ENCODE measurements at places on chromosomes 16 and 17. TPM values are rescaled to one million over a fixed set of nuclear protein-coding genes. Genes with fewer than 3 reads are reported as not detected.

GRCh38 chr17:17204041-17204591, 2.0 kb downstream of the PLD6 start:
- no peak overlapping the region for H3K27ac ChIP-seq
- DNase-seq = no peak
- H3K36me3 ChIP-seq = no peaks in the 10 kb centered on the region
- peaks cover 17% of the 10 kb centered on the region for H3K4me1 ChIP-seq

DNA sequence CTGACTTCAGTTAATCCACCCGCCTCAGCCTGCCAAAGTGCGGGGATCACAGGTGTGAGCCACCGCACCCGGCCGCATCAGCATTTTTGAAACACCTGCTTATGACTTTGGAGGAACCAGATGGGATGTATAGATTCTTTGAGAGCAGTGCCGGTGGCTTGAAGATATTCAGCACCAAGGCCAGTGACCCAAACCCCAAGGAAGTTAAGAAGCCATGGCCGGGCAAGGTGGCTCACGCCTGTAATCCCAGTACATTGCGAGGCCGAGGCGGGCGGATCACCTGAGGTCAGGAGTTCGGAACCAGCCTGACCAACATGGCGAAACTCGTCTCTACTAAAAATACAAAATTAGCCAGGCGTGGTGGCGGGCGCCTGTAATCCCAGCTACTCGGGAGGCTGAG, 43.9 kb downstream of the TRARG1 start:
- no peaks in the 10 kb centered on the region for H3K4me1 ChIP-seq
- H3K27ac ChIP-seq = no peak overlapping the region
- no peak overlapping the region for H3K4me3 ChIP-seq
- DNase-seq = no peak
- H3K27me3 ChIP-seq = no peaks in the 10 kb centered on the region
- H3K36me3 ChIP-seq = no peaks in the 10 kb centered on the region

- no peaks in the 10 kb centered on the region for H3K4me1 ChIP-seq
- no peak overlapping the region for H3K4me3 ChIP-seq
- H3K27ac ChIP-seq = no peak overlapping the region
- H3K27me3 ChIP-seq = no peaks in the 10 kb centered on the region
These were observed 36.0 kb downstream of the RNF157 start for GRCh38 chr17:76204277-76204676.

- no peak for DNase-seq
- H3K27me3 ChIP-seq = no peaks in the 10 kb centered on the region
- H3K4me1 ChIP-seq = no peaks in the 10 kb centered on the region
- no peaks in the 10 kb centered on the region for H3K36me3 ChIP-seq
- H3K4me3 ChIP-seq = no peak overlapping the region
These were observed 90.6 kb upstream of the CDH5 start for GRCh38 chr16:66275775-66276428.

- H3K27me3 ChIP-seq = no peaks in the 10 kb centered on the region
- H3K27ac ChIP-seq = no peak overlapping the region
- no peaks in the 10 kb centered on the region for H3K4me1 ChIP-seq
- no peak overlapping the region for H3K4me3 ChIP-seq
- DNase-seq = no peak
These were observed 592.5 kb upstream of the CA10 start for GRCh38 chr17:52751051-52751450.

DNA sequence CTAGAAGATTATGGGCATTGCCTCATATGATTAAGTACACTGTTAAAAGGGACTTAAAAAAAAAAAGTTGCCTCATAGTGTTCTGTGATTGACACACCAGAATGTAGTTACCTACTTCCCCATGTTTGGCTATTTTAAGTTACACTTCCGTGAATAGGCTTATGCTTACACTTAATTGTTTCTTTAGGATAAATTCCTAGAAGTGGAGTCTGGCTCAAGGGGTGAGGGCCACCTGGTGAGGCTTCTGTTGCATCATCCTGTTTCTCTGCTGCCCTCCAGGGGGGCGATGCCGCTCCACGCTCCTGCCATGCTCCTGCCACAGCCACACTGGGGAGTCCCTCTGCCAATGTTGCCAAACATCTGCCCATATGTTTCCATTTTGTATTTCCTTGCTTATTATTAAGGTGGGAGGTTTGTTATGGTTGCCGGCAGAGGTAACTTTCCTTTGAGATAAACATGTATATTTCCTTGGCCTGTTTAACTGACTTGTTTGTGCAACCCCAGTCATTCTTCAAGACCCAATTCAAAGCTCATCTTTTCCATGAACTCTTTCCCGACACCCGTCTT, 73.1 kb downstream of the KSR1 start:
- no peaks in the 10 kb centered on the region for H3K4me1 ChIP-seq

- H3K4me1 ChIP-seq = no peaks in the 10 kb centered on the region
- H3K36me3 ChIP-seq = no peaks in the 10 kb centered on the region
- no peak for DNase-seq
- H3K27me3 ChIP-seq = no peaks in the 10 kb centered on the region
- no peak overlapping the region for H3K4me3 ChIP-seq
- no peak overlapping the region for H3K27ac ChIP-seq
These were observed 18.5 kb downstream of the RAP1GAP2 start for GRCh38 chr17:2814481-2815341.

DNA sequence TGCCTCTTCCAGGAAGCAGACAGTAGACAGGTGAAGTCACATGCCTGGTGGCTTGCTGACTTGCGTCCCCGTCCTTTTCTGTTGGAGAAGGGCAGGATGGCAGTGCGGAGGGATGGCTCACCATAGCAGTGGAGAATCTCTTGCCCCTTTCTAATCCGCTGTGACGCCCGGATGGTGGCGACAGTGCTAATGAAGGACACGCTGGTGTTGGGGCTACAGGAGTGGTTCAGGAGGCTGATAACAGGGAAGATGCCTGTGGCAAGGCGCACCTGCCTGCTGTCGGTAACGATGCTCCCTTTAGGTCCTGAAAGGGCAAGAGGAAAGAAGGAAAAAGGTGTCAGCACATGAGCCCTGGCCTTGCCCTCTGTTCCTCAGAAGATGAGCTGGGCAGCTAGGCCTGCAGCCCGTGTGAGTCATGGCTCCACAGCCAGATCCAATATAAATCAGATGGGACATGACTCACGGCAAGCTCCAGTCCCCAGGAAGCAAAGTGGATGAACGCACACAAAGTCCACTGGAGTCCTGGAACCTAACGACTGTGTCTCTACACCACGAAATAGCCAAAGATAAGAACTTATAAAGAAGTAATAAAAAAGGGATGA, 25.5 kb downstream of the SERPINF1 start:
- H3K27ac ChIP-seq = peak overlapping the region; percentile 96
- H3K4me1 ChIP-seq = peaks cover 8% of the 10 kb centered on the region
- DNase-seq = peak; percentile 92
- no peaks in the 10 kb centered on the region for H3K27me3 ChIP-seq
- no peak overlapping the region for H3K4me3 ChIP-seq

- no peaks in the 10 kb centered on the region for H3K4me1 ChIP-seq
- no peaks in the 10 kb centered on the region for H3K27me3 ChIP-seq
- H3K27ac ChIP-seq = no peak overlapping the region
- no peak overlapping the region for H3K4me3 ChIP-seq
- DNase-seq = peak; percentile 30
- no peaks in the 10 kb centered on the region for H3K36me3 ChIP-seq
These were observed 35.1 kb downstream of the IGF2BP1 start for GRCh38 chr17:49031965-49032928.

- H3K4me3 ChIP-seq = no peak overlapping the region
- no peaks in the 10 kb centered on the region for H3K4me1 ChIP-seq
- peak; percentile 43 for DNase-seq
- no peaks in the 10 kb centered on the region for H3K36me3 ChIP-seq
These were observed 253.9 kb upstream of the CACNG5 start for GRCh38 chr17:66580956-66581391.

GRCh38 chr16:87172632-87173031, 144.6 kb downstream of the C16orf95 start:
- no peaks in the 10 kb centered on the region for H3K4me1 ChIP-seq
- H3K27ac ChIP-seq = no peak overlapping the region
- no peak for DNase-seq
- no peaks in the 10 kb centered on the region for H3K27me3 ChIP-seq

DNA sequence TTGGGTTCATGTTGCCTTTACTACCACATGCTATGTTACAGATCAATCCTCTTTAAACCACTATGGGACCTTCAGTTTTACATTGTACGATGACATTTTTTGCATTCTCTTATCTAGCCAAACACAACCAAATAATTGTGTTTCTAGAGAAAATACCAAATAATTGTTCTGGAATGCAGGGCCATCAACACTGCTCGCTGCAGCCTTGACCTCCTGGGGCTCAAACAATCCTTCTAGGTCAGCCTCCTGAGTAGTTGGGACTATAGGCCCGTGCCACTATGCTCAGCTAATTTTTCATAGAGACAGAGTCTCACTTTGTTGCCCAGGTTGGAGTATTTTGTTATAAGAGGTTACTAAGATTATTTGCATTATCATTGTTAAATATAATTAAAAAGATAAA, 237.5 kb upstream of the PMFBP1 start:
- no peaks in the 10 kb centered on the region for H3K36me3 ChIP-seq
- no peaks in the 10 kb centered on the region for H3K4me1 ChIP-seq
- no peak for DNase-seq
- H3K27ac ChIP-seq = no peak overlapping the region

GRCh38 chr17:15273141-15273793, 8.1 kb upstream of the PMP22 start:
- H3K4me1 ChIP-seq = no peaks in the 10 kb centered on the region
- H3K36me3 ChIP-seq = no peaks in the 10 kb centered on the region
- no peaks in the 10 kb centered on the region for H3K27me3 ChIP-seq
- H3K4me3 ChIP-seq = no peak overlapping the region

ATP1B2 gene
- 3.2 TPM for total RNA-seq

ALDH3A1 gene
- total RNA-seq = 0.51 TPM

SLC46A1 gene
- 8.0 TPM for total RNA-seq

TBC1D3E gene
- not detected for total RNA-seq

MAP3K14 gene
- total RNA-seq = 22.1 TPM

All from uterus (tissue), 4 donors.